Stimulated activated CD4-positive, alpha-beta T cell treated with anti-CD3 and anti-CD28 coated beads, Interleukin-2, amount 100 ng/mL, for 4 hours (primary cell): ENCODE measurements at places on chromosomes 6 and 20.

- DNase-seq, result no peak
These were observed 7.6 kb downstream of the SRSF12 start for GRCh38 chr6:89110284-89110683.

DNA sequence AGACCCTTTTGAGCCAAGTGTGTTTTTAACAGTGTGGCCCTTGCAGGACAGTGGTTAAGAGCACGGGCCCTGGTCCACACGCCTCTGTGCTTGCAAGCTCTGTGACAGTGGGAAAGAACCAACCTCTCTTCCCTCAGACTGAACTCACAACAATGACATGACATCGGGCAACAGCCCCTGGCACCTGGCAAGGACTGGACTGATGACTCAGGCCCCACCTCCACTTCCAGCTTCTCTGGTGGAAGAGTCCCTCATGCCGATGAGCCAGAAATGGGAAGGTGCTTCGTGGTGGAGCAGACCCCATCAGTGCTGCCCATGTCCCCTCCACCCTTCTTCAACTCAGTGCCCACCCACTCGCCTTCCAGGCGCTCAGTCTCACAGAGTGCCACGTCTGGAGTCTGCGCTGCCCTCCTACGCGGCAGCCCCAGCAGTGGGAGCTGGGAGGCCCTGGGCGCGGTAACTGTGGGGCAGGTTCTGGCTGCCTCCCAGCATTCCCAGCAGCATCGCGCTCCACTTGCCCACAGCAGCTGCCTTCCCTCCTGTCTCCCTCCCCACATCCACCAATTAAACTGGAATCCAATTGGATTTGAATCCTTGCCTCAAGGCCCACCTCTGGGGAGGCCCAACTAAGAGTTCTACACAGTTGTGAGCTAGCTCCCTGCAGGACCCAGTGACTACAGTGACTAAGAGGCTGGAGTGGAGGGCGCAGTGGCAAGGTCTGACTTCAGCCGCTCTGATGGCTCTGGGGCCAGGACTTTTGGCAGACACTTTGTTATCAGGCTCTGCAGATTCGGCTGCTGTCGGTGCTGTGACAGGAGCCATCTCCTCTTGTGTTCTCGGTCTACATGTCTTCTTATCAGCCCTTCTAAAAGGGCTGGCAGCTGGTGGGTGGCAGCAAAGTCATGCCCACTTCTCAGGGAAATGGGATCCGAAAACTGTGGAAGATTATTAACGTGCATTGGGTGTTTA, 156.8 kb upstream of the MLN start:
- DNase-seq, result no peak

DNA sequence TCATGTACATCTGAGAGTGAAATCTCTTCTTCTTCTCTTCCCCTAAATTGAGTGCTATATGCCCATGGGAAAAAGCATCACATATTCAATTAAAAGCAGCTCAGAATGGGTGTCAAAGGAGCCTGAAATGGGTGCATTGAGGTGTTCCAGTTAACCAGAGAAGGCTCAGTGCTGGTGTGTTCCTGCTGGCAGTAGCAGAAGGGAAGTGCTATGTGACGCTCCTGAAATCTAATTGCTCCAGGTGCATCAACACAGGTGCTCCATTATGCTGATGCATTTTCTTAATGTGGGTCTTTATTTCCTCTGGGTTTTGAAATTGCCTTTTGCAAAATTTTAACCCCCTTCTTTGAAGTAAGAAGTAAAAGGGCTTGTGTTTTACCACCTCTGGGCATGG, 17.9 kb downstream of the SLC22A2 start:
- no peak for DNase-seq

- no peak for DNase-seq
These were observed 1.9 kb downstream of the TNFAIP3 start for GRCh38 chr6:137868721-137869548.

GRCh38 chr6:135014353-135014832, 40.2 kb downstream of the HBS1L start:
- no peak for DNase-seq

- no peak for DNase-seq
These were observed 37.0 kb upstream of the PXDC1 start for GRCh38 chr6:3788408-3789017.

GRCh38 chr20:6940048-6940447, 172.6 kb downstream of the BMP2 start:
- DNase-seq, result no peak

DNA sequence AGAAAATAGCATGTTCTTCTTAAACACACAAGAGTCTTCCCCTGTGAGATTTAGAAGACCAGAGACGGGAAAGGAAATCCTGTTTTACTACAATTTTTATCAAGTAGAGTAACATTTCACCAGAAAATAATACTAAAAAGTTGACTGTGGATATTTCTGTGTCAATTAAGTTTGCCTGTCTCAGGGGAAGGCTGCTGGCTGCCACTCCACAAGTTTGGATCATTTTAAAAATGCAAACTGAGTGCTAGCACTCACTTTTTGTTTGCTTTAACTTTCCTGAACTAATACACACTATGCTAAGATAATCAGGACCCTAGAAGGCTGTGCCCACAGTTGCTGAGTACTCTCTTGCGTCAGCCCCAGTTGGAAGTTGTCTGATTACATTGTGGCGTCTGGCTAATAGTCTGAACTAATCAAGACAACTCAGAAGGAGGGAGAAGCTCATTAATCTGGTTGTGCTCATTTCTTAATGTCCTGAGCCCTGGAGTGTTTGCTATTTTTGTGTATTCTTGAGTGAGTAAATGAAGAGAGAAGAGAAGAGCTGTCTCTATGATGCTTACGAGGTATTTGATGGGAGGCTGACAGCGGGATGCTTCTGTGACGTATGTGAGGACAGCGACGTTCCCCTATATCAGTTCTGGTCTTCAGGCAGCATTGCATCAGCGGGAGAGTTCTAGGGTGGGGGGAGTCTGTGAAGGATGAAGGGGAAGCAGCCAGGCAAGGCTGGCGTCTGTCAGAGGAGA, 664.2 kb downstream of the QKI start:
- no peak for DNase-seq

DNA sequence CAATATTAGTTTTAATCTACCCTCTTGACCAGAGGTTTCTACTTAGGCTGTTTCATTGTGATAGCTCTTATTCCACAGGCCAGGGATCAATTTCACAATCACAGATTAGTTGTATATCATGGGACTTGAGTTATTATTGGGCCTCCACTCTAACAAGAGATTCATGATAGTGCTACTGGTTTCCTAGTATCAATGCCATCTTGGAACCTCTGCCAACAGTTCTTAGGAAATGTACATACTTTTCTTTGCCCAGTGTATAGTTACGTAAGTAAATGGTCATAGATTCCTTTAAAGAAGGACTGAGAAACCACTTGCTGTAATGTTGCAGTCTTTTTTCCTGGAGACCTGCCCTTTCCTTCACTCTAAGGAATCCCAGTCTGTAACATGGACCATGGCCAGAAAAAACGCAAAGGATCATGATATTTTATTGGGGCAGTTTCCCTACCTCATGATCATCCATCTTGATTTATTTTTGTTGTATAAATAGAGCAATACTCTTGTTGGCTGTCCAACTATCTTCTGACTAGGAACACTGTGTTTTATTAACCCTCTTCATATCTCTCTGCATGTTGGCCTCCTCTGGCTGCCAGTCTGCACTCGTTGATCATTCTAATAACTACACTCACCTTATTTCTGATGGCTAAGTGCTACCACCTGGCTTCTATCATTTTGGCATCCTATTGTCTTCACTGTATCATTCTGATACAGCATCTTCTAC, 38.0 kb upstream of the VGLL2 start:
- no peak for DNase-seq

DNA sequence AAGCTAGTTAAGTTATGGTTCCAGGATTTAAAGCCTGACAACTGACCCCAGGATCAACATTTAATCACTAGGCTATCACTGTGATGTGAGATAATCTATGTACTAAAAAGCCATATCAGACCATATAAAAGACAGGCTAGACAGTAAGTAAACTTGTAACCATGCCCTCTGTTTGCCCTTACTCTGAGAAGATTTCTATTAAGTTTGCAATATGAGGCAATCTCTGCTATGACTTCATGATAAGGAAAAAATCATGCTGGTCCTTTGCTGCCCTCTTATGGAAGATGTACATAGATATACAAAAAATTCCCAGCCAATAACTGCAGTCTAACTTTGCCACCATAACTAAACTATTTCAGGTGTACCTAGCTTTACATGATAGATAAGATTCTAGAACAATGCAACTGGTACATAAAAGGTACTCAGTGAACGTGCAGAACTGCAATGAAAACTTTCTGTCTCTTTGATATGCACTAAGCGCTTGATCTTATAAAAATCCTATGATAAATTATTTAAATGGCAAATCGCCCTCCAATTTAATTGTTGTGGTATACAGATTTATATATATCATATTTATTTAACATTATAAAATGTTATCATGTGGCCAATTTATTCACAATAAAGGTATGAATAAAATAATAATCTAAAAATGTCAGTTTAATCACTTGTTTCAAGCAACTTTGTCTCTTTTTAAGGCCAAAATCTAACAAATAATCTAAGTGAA, 70.5 kb downstream of the FAM217A start:
- no peak for DNase-seq

GRCh38 chr20:54029176-54029575, 41.2 kb downstream of the BCAS1 start:
- DNase-seq, result no peak

- DNase-seq, result no peak
These were observed 160.1 kb upstream of the QKI start for GRCh38 chr6:163254341-163254835.

DNA sequence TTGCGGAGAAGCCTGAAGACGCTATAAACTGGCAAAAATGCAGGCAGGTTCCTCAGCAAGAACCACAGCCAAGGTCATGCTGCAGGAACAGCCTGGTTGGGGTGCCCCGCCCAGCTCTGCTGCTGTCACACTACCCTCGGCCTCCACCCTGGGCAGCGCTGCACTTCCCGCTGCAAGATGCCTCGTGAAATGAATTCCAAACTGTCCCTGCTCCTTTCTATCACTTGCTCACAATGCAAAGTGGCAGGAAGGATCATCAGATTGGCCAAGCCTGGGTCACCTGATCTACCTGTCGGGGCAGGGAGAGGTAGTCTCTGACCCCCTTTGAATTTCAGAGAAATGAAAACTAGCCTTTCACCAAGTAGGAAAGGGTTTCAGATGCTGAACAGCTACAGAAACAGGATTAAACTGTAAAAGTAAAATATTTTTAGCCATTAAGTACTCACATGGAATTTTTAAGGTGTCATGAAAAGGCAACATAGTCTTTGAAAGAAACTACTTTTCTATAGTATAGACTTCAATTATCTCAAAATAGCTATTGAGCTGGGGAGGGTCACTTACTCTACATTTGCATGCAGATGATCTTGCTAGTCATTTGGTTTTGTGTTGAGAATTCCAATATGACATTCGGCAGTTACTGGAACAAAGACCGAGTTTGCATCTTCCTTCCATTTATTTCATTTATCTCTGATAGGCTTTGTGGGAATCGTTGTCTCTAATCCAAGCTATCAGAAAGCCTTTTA, 236.4 kb upstream of the ASCC3 start:
- no peak for DNase-seq
